T-helper 22 cell (primary cell): ENCODE measurements at places on chromosomes 12 and 14.

- no peak for DNase-seq
Measured at GRCh38 chr14:33880330-33880729, 70.5 kb downstream of the EGLN3 start.

DNA sequence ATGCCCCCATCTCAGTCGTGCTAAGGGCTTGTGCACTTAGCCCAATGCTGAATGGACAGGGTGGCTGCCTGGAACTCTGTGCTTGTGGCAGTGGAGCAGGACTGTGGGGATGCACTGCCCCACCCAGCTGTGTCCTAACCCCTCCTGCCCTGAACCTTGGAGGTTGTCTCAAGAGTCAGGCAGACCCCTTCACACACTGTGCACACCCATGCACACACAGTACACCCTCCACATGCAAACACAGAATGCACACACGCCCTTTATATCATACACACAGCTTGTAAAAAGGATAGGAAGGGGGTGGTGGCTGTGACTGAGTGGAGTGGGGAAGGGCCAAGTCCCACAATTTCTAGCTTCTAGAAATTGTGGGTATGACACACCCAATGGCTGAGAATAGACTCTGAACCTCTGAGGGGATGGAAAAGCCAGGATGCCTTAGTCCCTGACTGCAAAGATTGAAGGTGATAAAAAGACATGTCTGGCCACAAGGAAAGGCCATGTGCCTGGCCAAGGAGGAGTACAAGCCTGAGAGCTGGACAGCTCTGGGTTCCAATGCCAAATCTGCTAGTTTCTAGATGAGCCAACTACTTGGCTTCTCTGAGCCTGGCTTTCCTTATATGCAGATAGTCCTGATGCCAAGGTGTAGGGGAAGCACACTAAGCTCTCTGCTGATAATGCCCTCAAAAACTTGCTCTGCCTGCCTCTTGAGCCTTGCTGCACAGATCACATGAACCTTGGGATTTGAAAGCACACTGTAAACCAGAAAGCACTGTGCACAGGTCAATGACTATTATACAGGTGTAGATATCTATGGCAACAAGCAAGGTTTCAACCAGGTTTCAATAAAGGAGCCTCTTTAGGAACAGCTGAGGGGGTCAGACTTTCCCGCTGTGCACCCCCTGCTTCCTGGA, 8.4 kb downstream of the KRT8 start:
- DNase-seq = no peak

DNA sequence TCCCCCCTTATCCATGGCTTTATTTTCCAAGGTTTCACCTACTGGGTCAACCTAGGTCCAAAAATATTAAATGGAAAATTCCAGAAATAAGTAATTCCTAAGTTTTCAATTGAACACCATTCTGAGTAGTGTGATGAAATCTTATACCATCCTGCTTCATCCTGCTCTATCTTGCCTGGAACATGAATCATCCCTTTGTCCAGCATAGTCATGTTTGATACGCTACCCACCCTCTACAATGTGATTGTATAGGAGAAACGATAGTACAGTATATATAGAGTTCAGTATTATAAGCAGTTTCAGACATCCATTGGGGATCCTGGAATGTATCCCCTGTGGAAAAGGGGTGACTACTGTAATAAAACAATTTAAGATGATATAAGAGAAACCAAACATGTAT, 62.2 kb downstream of the IFNG start:
- DNase-seq = no peak

- no peak for DNase-seq
Measured at GRCh38 chr12:3446235-3446634, 44.8 kb upstream of the PRMT8 start.

DNA sequence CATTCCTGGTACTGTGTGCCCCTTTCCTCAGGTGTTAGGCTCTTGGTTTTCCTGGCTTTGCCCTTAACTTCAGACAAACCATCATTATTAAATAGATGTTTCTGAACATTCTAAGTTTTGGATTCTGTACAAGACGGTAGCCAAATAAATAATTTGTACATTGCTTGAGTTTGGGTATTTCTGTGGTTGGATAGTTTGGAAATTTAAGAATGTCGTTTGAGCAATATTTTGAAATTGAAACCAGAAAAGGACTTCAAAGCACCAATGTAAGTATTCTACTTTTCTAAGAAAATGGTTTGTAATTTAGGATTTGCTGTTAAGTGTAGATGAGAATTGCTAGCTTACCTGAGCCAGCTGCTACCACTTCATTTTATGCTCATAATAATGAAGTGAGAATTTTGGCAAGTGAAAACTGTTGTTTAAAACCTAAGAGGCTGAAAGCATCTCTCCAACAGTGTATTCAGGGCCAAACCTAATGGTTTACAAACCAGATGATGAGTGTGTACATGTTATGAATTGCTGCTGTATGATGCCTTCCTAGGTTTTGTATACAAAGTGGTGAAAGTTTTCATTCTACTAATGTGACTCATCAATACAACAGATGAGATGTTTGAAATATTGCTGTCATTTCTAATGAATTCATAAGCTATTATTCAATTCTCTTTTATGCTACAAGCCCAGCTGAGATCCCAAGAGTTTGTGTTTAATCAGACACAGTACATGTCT, 181.5 kb upstream of the PRKD1 start:
- DNase-seq = no peak

DNA sequence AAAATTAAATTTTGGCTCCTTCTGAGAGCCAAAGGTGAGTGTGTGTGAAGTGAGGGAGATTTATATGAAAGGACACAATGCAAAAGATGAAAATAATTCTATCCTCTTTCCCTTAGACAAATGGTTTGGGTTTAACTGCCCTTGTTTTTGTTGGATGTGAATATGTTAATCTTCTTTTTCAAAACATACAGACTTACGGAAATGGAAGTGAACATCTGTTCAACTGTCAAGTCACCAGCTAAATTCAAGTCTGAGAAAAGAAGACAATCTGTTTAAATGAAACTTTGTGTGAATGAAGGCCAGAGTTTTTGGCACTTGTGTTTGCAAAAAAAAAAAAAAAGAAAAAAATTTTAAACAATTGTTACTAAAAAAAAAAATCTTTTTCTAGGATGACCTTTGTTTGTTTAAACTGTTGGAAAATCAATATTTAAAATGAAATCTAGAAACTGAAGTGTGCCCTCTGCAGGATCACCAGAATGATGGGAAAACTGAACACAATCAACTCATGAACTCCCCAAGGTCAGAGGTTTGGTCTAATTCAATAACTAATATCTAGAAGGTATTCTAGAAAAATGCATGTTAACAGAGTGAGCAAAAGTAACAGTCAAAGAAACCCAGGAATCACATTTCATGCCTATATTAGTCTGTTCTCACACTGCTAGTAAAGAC, 448.8 kb downstream of the FLRT2 start:
- DNase-seq = no peak

DNA sequence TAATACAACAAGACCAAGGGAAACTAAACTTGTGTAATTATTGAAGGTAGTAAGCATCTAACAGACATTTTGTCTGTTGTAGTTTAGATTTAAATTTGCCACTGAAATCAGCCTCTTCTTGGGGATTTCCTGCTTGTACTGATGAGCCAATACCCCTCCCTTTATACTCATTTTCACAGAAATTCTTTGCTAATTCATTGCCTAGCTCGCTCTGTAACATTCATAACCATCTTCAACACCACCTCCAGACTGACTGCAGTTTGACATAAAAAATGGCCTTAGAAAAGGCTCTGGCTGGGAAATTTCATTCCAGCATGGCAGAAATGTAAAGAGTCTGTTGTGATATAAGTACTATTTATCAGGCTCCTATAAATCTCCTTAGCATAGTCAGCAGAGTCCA, 109.7 kb upstream of the FLRT2 start:
- no peak for DNase-seq
